ENCODE measurements at places on chromosomes 6 and 20. TPM values are rescaled to one million over a fixed set of nuclear protein-coding genes. Genes with fewer than 3 reads are reported as not detected.

Gene IL17A
- total RNA-seq = not detected

Gene RWDD1
- total RNA-seq = 22.1 TPM

Gene GPX5
- not detected for total RNA-seq

Gene TRAPPC3L
- not detected for total RNA-seq

Gene FAM50B
- total RNA-seq = 11.9 TPM

Gene SLC32A1
- total RNA-seq = not detected

Gene ADGRF4
- total RNA-seq = not detected

Gene GHRH
- total RNA-seq = not detected

Gene SLC13A3
- 6.1 TPM for total RNA-seq

Gene FBXO30
- total RNA-seq = 3.7 TPM

Gene HLA-DOA
- total RNA-seq = not detected

Gene GPLD1
- 0.15 TPM for total RNA-seq

Gene NUDT3
- 12.8 TPM for total RNA-seq

Gene GPR63
- total RNA-seq = 1.0 TPM

Gene BTN1A1
- not detected for total RNA-seq

Gene KCNK5
- 0.15 TPM for total RNA-seq

Gene MUC21
- not detected for total RNA-seq

Gene MTO1
- 23.5 TPM for total RNA-seq

Gene CCN5
- 3.4 TPM for total RNA-seq

Gene PCMT1
- 136 TPM for total RNA-seq

Gene TUBB2B
- total RNA-seq = 40.7 TPM

Gene HDGFL1
- total RNA-seq = not detected

Gene CDH22
- not detected for total RNA-seq

Gene SIRPB1
- total RNA-seq = 0.67 TPM

Gene SLC35D3
- not detected for total RNA-seq

Gene EEF1E1
- 55.6 TPM for total RNA-seq

Gene OTOR
- not detected for total RNA-seq

Gene VGLL2
- total RNA-seq = not detected

Gene MYCT1
- not detected for total RNA-seq

Gene CD93
- not detected for total RNA-seq

Gene GFRAL
- not detected for total RNA-seq

Gene DDX43
- 0.84 TPM for total RNA-seq

Gene BPIFB4
- total RNA-seq = not detected

Gene VPS16
- total RNA-seq = 38.5 TPM

Gene AGER
- 1.0 TPM for total RNA-seq
